ENCODE measurements at places on chromosomes 12 and 14.

DNA sequence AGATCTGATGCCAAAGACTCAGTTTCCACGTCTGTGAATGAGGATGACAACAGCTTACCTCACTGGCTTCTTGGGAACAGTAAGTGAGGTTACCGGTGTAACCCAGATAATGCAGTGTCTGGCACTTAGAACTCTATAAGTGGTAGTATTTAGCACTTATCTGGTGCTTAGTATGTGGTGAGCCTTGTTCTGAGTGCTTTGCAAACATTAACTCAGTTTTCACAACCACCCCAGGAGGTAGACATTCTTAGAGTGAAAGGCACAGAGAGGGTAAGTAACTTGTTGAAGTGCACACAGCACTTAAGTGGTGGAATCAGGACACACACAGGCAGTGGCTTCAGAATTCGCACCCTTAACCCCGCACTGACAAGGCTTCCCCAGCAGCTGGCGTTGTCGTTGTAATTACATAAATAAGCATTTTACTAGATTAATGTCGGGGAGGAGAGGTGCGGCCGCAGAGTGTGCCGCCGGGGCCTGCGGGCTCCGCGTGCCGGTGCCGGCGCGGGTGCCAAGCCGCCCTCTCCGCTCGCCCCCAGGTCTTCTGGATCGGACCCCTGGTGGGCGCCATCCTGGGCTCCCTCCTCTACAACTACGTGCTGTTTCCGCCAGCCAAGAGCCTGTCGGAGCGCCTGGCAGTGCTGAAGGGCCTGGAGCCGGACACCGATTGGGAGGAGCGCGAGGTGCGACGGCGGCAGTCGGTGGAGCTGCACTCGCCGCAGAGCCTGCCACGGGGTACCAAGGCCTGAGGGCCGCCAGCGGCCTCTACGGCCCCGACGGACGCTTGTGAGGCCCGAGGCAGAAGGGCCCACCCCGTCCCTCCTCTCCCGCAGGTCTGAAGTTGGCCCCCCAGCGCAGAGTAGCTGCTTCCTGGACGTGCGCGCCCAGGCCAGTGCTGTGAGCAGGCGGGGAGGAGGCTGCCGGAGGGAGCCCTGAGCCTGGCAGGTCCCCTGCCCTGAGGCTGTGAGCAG, 4.6 kb downstream of the AQP2 start:
- no peak for DNase-seq

DNA sequence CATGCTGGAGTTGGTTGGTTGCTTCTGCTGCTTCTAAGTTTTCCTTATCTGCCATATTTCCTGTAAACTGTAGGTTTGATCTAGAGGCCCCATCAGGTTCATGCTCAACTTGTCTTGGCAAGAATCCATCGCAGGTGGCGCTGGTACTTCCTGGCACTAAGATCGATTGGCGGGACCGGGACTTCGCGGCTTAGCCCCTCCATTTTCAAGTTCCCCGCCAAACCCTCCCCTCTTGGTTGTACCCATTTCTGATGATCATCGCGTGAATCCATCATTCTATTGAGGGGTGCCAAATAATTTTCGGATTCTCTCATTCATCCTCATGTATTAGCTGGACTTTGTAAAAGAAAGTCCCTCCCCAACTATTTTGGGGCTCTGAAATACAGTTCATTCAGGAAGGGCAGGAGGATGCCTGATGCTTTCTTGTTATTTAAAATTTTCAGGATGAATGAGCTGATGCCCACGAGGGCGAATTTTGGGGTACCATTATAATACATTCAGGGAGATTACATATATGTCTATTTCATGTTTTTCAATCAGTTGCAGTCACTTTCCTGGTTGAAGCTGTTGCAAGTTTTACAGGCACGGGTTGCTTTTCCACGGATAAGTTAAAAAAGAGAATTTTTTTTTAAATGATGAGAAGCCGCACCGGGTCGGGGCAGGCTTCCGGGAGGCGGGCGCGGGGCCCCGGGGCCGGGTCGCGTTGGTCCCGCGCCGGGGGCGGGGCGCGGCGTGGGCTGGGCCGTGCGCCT, 395 bp upstream of the BRI3BP start:
- peak; percentile 79 for DNase-seq

- DNase-seq = no peak
Measured at GRCh38 chr12:110513842-110514241, 11.7 kb downstream of the RAD9B start.

DNA sequence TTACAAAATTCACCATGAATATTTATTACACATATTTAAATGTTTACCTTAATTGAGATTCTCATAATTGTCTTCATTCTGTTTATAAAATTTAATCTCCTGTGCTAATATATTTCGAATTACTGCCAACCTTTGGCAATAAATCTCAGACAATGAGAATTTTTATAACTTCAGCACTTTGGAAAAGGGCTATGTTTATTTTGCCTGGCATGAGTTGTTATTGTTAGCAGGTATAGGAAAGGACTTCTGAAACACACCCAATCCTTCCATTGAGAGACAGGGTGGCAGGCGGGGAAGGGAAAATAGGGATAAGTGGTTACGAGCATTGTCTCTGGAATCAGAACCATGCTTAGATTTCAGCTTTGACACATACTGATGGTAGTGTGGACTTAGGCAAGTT, 12.1 kb upstream of the MSRB3 start:
- no peak for DNase-seq

- DNase-seq = no peak
Measured at GRCh38 chr12:116432314-116432750, 126.8 kb upstream of the MAP1LC3B2 start.

- no peak for DNase-seq
Measured at GRCh38 chr12:53219292-53219955, 12.4 kb upstream of the ITGB7 start.

GRCh38 chr12:6346235-6346832, 4.5 kb upstream of the TNFRSF1A start:
- DNase-seq = no peak

- no peak for DNase-seq
Measured at GRCh38 chr12:117685110-117685926, 283.5 kb downstream of the KSR2 start.

DNA sequence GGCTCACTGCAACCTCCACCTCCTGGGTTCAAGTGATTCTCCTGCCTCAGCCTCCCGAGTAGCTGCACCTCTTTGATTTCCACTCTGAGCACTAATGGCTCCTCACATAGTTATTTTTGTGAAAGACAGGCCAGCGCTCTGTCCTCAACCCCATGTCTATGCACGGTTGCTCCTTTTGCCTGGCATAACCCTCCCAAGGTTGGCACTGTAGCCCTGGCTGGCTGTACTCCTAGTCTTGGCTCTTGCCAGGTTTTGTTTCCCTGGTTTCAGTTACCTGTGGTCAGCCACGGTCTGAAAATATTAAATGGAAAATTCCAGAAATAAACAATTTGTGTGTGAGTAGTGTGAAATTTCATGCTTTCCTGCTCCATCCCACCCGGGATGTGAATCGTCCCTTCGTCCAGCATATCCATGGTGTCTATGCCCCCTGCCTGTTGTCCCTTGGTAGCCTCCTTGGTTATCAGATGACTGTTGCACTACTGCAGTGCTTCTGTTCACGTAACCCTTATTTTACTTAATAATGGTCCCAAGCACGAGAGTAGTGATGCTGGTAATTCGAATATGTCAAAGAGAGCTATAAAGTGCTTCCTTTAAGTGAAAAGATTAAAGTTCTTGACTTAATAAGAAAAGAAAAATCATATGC, 12.3 kb upstream of the DCD start:
- DNase-seq = no peak

DNA sequence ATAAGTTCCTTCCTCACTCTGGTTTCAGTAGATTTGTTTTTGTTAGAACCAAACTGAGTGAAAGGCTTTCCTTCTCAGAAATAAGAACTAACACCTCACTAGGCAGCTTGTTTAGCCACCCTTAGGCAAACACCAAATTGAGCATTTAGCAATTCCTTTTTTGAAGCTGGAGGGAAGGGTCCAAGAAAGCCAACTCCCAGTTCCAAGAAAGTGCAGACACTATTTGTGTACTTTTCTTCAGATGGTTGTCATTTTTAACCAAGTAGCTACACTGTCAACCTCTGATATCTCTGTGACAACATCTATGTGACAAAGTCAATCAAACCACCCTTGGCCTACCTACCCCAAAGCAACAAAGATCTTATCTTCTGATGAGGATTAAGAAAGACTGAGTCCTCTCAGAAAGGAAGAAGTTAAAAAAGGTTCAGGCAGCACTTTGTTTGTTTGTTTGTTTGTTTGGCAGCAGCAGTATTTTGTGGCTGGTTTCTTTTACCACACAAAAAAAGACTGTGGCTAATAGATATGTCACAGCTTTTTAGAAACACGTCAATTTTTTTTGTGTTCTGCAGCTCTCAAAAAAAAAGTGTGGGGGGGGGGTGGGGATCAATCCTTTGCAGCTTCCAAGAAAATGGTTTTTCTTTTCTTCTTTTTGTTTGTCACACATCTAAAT, 203.8 kb downstream of the CRADD start:
- DNase-seq = no peak

DNA sequence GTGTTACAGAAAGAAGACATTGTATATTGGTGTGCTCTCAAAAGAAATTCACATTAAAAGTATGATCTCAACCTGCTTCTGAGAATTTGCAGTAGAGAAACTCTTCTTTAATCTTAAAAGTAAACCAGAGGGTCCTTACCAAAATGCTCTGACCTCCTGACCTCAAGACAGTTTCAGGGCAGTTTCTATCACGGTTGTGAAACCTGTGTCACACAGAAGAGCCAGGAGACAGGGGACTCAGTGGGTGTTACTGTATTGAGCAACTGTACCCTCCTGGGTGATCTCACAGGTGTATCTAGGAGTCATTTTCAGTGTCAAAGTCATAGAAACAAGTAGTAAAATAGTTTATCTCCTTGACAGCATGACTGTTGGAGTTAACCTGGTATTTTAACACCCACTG, 178.0 kb downstream of the GRIP1 start:
- no peak for DNase-seq

DNA sequence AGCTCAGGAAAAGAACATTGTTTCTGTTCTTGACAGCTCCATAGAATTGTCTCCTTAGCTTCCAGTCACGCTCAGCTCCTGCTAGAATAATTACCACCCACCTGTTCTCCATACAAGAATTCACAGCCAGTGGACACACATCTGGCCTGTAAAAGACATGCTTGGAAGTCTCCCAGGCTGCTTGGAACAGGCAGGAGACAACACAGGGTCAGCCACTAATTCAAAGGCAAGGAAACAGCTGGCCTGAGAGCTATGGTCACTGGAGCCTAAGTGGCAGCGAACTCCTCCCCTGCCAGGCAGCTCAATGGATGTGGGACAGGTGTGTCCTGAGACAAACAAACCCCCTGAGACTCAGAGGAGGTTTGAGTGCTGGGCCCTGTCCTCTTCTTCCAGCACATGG, 22.9 kb upstream of the LTBP2 start:
- no peak for DNase-seq

DNA sequence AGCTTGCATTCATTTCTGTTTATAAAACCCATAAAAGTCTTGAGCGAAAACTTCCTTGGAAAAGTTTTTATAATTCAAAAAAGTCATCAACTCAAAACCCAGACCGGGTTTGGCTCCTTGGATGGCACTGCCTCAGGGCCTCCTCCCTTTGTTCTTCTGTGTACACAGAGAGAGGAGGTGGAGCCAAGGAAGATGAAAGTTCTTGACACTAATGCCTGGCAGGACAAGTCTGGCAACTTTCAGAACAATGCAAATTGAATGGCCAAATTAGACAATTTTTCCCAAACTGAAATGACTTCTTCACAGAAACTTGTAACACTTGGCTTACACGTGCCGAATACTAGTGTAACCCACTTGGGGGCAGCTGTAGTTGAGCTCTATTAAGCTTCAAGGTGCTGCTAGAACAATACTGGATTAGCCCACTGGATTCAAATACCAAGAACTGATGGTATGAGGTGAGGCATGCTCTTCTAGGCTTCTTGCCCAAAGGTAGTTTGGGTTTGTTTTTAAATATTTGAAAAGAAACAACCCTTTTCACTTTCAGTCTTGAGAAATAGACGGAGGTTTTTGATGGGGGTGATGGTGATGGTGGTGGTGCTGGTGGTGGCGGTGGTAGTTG, 86.6 kb upstream of the FRMD6 start:
- DNase-seq = peak; percentile 85

GRCh38 chr14:75344411-75344810, 65.8 kb downstream of the FOS start:
- DNase-seq = no peak

DNA sequence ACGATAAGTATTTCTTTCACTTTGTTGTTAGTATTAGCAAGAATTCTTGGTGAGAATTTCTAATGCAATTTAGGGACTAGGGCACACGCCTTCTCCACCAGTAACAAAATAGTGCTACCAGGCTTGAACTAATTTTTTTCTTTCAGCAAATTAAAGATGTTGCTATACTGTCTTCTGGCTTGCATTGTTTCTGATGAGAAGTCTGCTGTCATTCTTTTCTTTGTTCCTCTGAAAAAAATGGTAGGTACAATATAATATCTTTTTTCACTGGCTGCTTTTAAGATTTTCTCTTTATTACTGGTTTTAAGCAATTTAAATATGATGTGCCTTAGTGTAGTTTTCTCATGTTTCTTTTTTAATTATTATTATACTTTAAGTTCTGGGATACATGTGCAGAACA, 171.2 kb downstream of the PCNX1 start:
- DNase-seq = no peak

DNA sequence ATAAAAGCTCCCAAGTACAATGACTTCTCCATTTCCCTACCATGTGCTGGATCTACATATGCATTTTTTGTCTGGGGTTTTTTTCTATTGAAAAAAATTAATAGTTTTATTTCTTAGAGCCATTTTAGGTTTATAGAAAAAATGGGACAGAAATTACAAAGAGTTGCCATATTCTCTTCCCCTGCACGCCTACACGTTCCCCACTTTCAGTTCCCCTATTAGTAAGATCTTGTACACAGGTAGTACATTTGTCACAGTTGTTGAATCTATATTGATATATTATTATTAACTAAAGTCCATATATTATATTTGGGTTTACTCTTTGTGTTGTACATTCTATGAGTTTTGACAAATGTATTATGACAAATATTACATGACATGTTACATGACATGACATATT, 35.7 kb downstream of the SIX6 start:
- no peak for DNase-seq

DNA sequence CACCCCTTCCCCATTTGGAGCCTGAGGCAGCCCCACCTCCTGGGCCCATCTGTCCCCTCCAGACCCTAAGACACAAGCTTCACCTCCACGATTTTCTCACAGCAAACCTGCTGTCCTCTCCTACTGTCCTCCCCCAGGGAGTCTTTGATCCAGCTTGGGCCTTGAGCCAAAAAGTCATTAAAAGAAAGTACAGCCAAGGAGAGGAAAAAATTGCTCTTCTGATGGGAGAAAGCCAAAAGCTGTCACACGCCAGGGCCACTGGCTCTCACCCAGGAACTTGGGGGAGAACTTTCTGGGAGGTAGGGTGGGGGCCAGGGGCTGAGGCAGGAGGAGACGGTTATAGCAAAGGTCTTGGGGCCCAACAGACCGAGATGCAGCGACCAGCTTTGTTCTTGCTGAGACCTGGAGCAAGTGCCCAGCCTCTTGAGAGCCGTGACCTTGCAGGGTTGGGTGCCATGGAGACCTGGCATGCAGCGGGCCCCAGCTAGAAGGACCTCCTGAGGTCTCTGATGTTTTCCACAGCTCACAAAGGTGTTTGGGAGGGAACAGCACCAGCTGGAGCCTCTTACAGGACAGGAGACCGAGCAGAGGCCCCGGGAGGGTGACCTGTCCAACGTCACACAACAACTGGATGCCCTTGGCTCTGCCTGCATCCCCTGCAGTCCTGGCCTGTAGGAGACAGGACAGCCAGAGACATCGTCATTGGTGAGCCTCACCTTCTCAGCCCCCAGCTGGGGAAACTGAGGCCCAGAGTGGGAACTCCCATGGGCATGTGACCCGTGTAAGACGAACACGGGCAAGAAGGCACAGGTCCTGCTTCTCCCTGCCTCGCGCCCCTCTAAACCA, 124.5 kb downstream of the CALM1 start:
- DNase-seq = no peak

Data from bronchial epithelial cell (primary cell).